ENCODE measurements at places on chromosomes 16 and 17.

- no peak for DNase-seq
Measured at GRCh38 chr17:27233776-27234175, 60.1 kb upstream of the WSB1 start.

DNA sequence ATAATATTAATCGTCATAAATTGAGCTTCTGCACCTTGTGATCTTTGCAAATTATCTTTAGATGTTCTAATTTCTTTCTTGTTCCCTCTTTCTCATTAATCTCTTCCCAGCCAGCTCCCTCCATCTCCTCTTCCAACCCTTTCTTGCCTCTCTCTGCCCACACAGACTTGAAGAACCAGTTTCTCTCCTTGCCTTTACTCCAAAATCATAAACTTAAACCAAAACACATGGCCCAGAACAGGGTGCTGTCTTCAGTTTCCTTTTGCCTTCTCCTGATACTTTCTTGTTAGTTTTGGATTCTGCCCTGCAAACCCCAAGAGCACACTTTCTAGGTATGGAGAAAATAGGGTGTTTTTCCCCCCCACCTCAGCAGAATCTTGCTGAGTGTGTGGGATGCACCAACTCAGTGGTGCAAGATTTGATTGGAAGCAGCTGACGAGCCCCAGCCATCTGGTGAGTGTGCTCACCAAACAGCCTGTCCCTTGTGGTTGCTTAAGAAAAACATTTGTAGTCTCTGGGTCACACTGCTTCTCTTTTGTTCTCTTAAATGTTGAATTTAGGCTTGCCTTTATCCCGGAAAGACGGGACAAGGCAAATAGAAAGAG, 175.8 kb upstream of the MAF start:
- no peak for DNase-seq

DNA sequence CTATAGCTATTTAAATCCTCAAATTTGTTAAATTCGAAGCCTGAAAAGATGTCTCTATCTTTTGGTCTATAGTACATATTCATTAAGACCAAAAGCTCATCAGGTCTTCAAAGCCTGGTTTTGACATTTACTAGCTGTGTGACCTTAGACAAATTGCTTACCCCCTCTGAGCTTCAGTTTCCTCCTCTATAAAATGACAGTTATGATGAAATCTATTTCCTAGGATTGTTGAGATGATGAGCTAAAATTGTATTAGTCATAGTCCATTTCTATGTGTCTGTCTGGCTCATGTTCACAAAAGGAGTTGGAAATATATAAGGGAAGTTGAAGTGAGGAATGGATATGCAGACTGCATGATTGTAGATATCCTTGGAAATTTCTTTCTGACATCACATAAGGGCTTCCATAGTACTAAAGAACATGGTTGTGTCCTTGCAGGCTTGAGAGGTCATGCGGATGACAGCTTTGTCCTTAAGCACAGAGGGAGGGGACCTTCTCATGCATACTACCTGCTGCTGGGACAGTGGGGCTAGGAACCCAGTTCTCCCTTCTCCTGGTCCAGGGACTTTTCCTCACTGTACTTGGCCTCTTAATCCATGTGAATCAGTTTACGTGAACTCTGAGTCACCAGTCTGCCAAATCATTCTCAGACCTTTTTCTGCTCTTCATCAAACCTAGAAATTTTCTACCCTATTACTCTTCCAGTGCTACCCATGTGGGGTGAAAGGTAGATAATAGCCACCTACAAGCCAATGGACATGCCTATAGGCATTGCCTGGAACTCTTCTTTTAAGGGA, 487.5 kb upstream of the SALL1 start:
- DNase-seq = no peak

GRCh38 chr16:15043344-15043743, 12.5 kb downstream of the NTAN1 start:
- DNase-seq = no peak

GRCh38 chr16:84467256-84467655, 37.2 kb downstream of the MEAK7 start:
- DNase-seq = no peak

DNA sequence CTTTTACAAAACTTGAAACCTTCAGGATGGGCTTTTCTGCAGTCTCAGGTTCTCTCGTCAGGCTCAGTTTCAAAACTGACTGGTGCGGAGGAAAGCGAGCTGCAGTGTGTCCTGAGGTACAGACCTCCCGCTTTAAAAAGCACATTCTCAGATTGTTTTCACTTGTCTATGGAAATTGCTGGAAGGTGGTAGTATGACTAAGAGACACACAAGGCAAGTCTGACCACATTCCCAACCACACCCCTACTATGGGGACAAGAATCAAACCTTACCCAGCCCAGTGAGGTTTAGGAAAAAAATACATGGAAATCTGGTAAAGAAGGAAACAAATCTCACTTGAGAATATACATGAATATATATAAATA, 18.2 kb downstream of the SRP68 start:
- DNase-seq = no peak

- no peak for DNase-seq
Measured at GRCh38 chr16:57997176-57997527, 3.3 kb downstream of the ZNF319 start.

GRCh38 chr16:54334208-54334607, 47.6 kb upstream of the IRX3 start:
- no peak for DNase-seq

- DNase-seq = no peak
Measured at GRCh38 chr17:48925991-48926342, 17.8 kb downstream of the UBE2Z start.

- no peak for DNase-seq
Measured at GRCh38 chr16:64696866-64697265, 425.0 kb downstream of the CDH11 start.

All from iPS DF 6.9 (cell line).